ENCODE measurements at places on chromosomes 12 and 14.

DNA sequence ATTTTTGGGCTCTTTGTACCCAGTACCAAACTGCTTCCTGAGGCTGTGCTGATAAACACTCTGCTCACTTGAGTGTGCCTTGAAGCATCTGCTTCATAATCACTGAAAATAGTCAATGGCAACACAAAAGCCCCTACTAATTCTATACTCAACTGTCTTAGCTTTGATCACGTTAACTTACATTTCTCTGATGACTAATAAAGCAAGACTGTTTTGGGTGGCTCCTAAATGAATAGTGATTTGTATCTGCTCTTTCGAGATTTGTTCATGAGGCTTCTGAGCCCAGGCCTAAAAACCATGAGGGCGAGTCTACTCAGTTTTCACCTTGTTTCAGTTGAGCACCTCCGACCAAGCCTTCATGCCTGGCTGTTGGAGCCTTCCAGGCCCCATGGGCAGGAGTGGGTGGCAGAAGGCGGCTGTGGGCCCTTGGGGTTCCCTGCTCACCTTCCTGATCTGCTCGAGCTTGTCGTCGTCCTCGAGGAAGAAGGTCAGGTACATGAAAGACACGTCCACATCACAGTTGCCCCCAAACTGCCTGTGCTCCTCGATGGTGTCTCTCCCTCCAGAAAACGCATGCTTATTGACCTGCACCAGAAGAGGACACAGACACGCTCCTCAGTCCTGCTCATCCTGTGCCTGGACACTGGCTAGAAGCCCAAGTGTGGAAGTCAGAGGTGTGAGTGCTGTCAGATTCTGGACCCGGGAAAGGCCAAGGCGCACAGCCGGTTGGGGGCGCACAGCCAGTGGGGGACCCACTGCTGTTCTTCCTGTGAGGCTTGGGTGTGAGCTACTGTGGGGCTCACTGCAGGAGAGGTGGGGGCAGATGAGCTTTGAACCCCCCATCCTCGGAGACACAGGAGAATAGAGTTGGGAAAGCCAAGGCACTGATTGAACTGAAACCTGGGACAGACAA is 13.7 kb downstream of the SLC25A47 start:
- no peak for DNase-seq

- DNase-seq = peak; percentile 15
Observed at GRCh38 chr14:21917699-21918436, 244.2 kb upstream of the OR4E1 start.

DNA sequence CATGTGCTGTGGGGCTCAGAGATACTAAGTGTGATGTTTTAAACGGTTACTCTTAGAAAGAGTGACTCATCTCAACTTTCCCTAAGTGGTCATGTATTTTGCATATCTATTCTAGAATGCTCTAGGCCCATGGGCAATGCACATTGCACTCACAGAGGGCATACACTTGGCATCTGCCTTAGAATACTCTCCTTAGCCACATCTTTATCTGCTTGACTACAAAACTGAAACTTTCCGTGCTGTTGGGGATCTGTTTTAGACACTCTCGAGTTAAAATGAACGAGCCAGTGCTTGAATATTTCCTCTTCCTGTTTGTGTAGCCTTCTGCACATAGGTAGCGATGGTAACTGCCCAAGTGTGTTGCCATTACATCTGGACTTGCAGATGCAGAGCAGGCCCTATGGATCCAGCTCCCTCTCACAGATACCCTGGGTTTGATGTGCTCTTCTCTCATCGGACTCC is 180.5 kb downstream of the CAND1 start:
- DNase-seq = no peak

DNA sequence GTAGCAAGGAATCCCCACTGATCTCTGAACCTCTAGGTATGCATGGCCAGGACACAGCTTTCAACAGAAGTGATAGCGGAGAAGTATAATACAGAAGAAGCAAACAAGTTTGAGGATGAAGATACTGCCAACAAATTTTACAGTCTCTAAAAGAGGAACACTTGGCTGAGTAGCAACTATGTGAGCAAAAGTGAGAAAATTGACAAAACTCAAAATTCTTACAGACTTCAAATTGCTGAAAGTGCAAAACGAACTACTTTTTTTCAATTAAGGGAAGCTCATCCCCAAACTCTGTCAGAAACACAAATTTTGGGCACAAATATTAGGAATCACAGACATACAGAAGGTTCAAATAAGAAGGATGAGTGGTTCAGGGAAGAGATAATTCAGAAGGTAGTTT is 1324.6 kb downstream of the LRFN5 start:
- DNase-seq = no peak

- DNase-seq = no peak
Observed at GRCh38 chr14:21136024-21136423, 19.8 kb downstream of the OR5AU1 start.

GRCh38 chr12:113591480-113591974 is 119.9 kb upstream of the LHX5 start:
- DNase-seq = no peak

GRCh38 chr12:93174473-93174872 is 203.3 kb upstream of the NUDT4 start:
- DNase-seq = no peak

DNA sequence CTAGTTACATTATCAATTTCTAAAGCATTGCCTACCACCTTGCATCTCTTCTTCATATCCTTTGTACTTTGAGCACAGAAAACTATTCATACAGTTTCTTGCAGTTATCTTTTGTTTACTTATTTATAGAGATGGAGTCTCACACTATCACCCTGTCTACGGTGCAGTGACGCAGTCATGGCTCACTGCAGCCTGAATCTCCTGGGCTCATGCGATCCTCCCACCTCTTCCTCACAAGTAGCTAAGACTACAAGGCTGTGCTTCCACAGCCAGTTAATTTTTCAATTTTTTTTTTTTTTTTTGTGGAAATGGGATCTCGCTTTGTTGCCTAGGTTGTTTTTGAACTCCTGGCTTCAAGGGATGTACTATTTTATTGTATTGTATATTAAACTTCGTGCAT is 158.0 kb downstream of the TTC6 start:
- no peak for DNase-seq

DNA sequence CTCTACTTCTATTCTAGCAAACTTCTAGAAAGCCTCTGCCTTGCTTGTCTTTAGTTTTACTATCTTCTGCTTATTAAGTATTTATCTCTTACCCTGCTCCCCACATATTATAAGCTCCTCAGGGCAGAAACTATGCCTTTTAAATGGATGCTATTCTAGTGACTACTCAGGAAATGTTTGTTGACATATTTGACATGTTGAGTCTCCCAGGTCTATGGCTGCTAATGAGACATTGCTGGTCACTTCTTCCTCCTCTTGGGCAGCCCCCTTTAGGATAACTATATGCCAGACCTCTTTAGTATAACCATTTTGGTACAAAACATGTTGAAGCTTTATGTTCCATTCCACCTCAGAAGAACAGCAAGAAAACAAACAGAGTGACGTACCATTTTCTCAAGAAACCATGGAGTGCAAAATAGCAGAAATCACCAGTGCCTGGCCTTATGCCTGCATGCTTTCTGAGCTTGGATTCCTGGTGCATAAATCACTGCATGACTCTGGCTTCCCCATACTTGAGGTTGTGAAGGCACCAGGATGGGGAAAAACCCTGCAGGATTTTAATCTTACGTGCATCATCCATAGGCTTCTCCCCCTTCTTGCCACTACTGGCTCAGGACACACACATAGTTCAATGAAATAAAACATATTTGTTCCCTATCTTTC is 202.6 kb downstream of the TMX1 start:
- no peak for DNase-seq

- DNase-seq = no peak
Observed at GRCh38 chr14:95253039-95253630, 66.6 kb downstream of the CLMN start.

- no peak for DNase-seq
Observed at GRCh38 chr14:105197211-105197641, 16.1 kb upstream of the NUDT14 start.

DNA sequence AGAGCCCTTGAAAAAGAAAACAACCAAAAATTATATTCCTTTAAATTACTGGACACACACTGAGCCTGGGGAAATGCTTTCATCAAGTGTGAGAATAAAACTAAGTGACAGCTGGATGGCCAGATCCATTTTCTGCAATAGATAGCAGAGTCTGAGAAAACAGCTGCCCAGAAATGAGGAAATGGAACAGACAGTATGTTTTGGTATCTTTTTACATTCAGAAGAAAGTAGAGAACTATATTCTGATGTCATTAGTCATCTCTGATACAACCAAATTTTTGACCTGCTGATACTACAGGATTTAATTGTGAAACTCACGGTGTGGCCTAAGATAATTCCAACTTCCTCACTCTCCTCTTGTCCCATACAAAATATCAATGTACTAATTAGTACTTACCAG is 78.2 kb downstream of the HMGA2 start:
- DNase-seq = no peak

- no peak for DNase-seq
Observed at GRCh38 chr14:93319494-93319893, 13.3 kb downstream of the BTBD7 start.

GRCh38 chr14:50059763-50060616 is 56.4 kb downstream of the VCPKMT start:
- no peak for DNase-seq

- DNase-seq = no peak
Observed at GRCh38 chr14:88986146-88986841, 161.8 kb downstream of the TTC8 start.

- no peak for DNase-seq
Observed at GRCh38 chr12:3713483-3713882, 39.4 kb downstream of the CRACR2A start.

- no peak for DNase-seq
Observed at GRCh38 chr14:85221832-85222231, 308.1 kb upstream of the FLRT2 start.

GRCh38 chr12:48388938-48389337 is 38.2 kb upstream of the ZNF641 start:
- DNase-seq = no peak

GRCh38 chr12:121668750-121669520 is 519 bp downstream of the MORN3 start:
- peak; percentile 29 for DNase-seq

GRCh38 chr12:117885211-117885610 is 83.6 kb downstream of the KSR2 start:
- no peak for DNase-seq

DNA sequence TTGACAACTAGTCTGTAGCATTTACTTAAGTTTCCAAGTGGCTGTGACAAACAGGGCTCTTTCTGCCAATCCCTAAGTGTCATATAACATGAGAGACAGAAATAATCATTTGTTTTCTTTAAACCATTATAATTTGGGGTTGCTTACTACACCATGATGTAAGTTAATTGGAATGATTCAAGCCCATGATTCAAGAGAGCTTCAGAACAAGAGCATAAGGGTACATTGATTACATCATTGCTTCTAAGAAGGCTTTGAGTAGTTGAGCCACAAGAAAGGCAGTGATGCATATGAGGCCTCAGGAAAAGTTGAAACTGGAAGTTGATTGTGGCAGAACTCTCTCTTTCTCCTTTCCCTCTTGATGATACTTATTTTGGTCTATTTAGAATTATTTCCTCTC is 444.0 kb downstream of the CCER1 start:
- DNase-seq = no peak

DNA sequence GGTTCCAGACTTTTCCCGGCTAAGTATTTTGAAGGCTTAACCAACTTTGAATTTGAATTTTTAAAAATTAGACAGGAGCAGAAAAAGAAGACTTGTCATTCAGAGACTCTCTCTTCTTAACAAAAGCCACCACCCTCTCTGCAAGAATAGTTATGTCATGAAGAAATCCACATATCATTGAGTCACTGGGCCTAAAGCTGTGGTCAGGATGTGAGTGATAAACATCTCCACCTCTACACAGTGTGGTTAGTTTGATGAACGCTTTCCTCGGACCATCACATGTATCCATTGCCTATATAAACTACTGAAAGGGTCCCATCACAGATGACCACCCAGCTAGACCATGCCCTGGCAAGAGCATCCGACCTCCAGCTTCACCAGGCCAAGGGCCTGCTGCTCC is 226.1 kb downstream of the KSR2 start:
- no peak for DNase-seq

DNA sequence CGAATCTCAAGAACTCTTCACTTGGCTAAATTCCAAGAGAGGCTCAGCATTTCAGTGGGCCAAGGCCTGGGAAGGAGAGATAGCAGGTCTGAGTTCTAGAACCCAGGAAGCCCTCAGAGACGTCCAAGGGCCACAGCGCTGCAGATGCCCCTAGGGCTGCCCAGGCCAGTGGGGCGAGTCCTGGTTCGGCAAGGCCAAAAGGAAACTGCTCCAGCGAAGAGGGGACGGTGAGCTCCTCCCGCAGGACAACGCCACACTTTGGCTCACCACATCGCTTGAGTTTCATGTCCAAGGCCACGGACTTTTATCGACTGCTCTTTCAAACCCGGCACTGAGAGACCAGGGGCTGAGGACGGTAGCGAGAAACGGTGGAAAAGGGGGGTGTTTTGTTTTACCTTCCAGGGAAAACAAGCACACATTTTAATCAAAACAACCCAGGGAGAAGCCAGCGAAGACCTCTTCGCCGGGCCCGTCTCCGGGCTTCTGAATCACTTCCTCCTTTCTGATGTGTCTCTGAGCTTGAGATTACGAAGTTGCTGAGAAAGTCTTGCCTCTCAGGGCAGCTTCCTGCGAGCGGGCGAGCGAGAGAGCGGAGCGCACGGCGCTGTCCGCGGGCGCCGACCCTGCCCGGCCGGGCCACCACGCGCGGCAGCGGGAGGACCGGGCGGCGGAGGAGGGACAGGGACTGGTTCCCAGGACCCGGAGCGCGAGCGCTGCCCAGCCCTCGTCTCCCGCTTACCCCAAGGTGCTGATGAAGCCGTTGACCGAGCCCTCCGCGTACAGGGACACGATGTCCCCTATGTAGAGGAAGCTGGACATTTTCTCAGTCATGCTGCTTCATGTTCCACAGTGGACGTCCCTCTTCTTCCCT is 808 bp downstream of the ITPR2 start:
- peak; percentile 49 for DNase-seq

DNA sequence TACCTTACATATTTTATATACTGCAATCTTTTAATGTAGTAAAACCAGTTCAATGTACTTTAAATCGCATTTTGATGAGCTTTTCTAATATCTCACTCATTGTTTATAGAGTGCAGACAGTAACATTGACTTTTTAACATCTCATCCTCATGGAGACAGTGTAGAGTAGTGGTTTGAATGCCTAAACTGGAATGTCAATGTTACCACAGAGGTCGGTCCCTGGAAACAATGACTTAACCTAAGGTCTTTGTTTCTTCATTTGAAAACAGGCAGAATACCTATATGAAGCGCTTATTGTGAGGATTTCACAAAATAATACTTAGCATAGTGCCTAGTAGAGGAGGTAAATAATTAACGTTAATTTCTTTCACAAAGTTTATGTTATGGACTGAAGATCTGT is 5.0 kb downstream of the CDK17 start:
- no peak for DNase-seq
